Renal cortex interstitium (tissue), 15 donors: ENCODE measurements at places on chromosomes 7 and 10. TPM values are rescaled to one million over a fixed set of nuclear protein-coding genes. Genes with fewer than 3 reads are reported as not detected.

The SHH gene
- 2.3 TPM for polyA plus RNA-seq

GRCh38 chr10:130928306-130928705 is 383.2 kb downstream of the TCERG1L start:
- no peak for DNase-seq

DNA sequence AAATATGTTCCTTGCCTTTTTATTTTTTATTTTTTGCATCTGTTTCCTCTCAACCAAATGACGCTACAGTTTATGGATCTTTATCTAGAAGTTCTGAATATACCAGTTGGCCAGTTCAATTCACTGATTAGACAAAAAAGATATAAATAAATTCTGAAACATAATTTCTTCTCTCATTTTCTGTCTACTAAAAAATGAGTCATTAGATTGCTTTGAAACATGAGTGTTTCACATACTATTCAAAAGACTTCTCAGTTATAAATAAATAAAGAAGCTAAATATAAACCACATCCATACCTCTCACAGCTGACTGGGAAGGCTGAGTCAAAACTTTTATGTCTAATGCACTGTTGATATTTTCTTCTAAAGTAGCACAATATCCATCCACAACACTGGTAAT is 97.6 kb upstream of the GPR22 start:
- no peak for DNase-seq

DNA sequence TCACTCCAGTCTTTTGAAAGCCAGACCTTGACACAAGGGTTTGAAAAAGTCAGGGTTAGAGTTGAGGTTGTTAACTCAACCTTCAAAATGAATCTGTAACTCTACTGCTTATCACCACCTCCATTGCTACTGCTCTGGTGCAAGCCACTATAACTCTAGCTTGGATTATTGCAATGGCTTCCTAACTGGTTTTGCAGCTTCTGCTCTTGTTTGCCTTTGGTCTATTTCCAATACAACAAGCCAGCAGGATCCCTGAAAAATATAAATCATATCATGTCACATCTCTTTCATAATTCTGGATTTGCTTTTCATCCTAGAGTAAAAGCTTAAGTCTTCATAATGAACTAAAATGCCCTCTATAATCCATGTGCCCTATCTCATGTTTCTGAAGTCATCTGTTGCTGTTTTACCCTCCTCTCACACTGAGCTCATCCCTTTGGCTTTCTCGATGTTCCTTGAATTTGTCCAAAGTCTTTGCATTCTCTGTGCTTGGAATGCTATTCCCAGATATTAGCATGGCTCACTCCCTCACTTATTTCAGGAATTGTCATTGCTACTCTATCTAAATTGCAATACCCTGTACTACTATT is 10.9 kb downstream of the TAS2R60 start:
- DNase-seq, result no peak

GRCh38 chr7:7911369-7912123 is 57.0 kb upstream of the GLCCI1 start:
- DNase-seq, result no peak

GRCh38 chr7:27359181-27360125 is 116.9 kb downstream of the EVX1 start:
- no peak for DNase-seq

DNA sequence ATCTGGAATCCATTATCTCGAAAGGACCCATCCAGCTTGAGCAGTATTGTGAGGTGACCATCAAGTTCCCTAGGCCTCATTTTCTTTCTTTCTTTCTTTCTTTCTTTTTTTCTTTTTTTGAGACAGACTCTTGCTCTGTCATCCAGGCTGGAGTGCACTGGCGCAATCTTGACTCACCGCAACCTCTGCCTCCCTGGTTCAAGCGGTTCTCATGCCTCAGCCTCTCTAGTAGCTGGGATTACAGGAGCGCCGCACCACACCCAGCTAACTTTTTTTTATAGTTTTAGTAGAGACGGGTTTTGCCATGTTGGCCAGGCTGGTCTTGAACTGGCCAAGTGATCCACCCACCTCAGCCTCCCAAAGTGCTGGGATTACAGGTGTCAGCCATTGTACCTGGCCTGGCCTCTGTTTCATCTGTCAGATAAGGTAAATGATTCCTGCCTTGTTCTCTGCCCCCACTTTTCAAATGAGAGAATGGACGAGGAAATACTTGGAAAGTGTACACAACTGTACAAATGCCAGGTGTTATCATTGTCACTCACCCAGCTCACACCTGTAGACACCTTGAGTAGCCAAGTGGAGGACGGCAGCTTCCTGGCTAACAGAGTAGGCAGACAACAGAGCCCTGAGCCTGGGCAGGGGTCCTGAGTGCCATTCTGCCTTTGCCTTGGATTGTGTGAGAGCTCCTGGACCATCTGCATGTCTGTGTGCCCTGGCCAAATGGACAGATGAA is 54.1 kb downstream of the HK1 start:
- no peak for DNase-seq

DNA sequence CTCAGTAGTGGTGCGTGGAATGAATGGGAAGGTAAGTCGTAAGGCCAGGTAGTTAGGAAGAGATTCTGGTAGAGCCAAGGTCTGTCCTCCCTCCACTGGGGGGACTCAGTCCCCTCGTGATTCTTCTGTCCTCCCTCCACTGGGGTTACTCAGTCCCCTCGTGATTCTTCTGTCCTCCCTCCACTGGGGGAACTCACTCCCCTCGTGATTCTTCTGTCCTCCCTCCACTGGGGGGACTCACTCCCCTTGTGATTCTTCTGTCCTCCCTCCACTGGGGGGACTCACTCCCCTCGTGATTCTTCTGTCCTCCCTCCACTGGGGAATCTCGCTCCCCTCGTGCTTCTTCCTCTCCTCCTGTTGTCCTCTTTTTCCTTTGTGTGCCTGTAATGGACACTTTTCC is 125.1 kb downstream of the CELF2 start:
- DNase-seq, result no peak

GRCh38 chr10:61732629-61733278 is 70.0 kb downstream of the CABCOCO1 start:
- no peak for DNase-seq

GRCh38 chr10:62047228-62047892 is 145.9 kb downstream of the ARID5B start:
- DNase-seq, result no peak

The WNT8B gene
- polyA plus RNA-seq, result 0.92 TPM

GRCh38 chr7:44980393-44981034 is 1.7 kb upstream of the MYO1G start:
- DNase-seq, result no peak

GRCh38 chr10:104337985-104338735 is at the start of gene ITPRIP:
Gene ITPRIP (minus strand): TSS chr10:104338465. CDS start chr10:104316051, 22,414 bp downstream.
- peak; percentile 77 for DNase-seq

The H2BK1 gene
- polyA plus RNA-seq, result not detected

- DNase-seq, result peak; percentile 32
Observed at GRCh38 chr10:6786579-6787031, 206.5 kb upstream of the PRKCQ start.

- no peak for DNase-seq
Observed at GRCh38 chr10:103985726-103986125, 18.8 kb downstream of the SLK start.

GRCh38 chr7:27083646-27084045 is 12.2 kb downstream of the HOXA1 start:
- DNase-seq, result no peak
